ENCODE measurements at places on chromosomes 5 and 9. TPM values are rescaled to one million over a fixed set of nuclear protein-coding genes. Genes with fewer than 3 reads are reported as not detected.

GRCh38 chr5:124504081-124504916, 242.1 kb downstream of the ZNF608 start:
- DNase-seq, result no peak

- DNase-seq, result peak; percentile 42
Observed at GRCh38 chr9:133701321-133701980, 36.7 kb downstream of the SARDH start.

DNA sequence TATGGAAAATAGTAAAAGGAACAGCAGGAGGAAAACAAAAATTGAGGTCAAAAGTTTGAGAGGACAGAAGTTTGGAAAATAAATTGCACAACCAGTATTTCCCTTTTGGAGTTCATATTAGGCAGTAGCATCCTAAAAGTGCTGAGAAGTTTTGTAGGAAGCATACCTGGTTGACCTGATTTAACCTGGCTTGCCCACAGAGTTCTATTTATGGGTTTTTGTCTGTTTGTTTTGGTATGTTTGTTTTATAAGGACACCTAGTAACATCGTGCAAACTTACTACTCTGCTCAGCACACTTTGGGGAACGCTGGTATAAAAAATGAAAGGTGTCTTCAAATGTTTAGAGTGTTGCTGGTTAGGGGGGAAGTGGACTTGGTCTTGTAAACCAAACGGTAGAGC, 15.1 kb downstream of the ADRB2 start:
- DNase-seq, result no peak

DNA sequence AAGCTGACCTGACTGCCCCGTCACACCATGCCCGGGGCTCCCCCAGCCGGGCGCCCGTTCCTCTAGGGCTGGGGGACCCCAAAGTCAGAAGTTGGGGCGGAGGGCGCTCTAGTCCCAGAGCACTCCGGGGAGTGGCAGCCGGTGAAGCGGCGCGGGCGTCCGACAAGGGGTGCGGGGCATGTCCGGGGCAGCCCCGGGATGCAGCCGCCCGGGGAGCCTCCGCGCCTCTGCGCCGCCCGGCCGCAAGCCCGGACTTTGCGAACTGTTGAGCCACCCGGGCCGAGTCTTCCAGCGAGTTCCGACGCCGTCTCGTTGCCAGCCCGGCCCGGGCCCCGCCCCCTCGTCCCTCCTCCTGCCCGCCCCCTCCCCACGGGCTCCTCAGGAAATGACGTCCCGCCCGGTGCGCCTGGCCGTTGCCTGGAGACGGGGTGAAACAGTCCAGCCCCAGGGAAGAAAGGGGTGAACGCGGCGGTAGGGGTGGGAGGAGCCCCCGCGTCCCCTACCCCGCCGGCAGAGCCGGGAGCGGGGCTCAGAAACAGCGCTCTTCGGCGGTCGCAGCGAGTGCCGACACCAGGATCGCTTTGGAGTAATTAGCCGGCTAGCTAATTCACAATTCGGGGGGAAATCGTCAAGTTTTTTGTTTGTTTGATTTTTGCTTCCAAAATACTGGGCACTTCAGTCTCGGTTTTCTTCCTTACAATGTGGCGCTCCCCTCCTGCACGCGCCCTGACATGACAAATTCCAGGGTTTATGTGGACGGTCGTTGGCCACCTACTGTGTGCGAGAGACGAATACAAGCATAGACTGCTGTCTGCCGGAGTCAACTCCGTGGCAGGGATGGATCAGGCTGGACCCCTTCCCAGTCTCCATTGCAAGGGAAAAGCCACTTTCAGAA, at the start of gene WHRN:
Gene WHRN, minus strand, starts transcription at position 287 of the 895 bp plus-strand sequence. CDS start 672 bp downstream, outside the sequence.
- DNase-seq, result peak; percentile 71

DNA sequence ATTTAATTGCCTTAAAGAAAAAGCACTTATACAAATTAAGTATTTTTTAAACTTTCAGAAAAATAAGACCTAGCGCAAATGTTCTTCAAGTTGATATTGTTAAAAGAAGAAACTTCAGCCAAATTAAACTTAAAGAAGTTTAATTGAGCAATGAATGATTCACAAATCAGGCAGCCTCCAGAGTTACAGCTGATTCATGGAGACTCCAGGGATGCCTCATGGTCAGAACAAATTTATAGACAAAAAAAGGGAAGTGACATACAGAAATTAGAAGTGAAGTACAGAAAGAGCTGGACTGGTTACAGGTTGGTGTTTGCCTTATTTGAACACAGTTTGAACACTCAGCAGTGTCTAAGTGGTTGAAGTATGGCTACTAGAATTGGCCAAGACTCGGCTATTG, 60.3 kb downstream of the CDKN2A start:
- no peak for DNase-seq

GRCh38 chr9:88056876-88057275, 81.4 kb downstream of the SPATA31C2 start:
- no peak for DNase-seq

GRCh38 chr5:36152324-36153297, 700 bp downstream of the SKP2 start:
- DNase-seq, result peak; percentile 33

DNA sequence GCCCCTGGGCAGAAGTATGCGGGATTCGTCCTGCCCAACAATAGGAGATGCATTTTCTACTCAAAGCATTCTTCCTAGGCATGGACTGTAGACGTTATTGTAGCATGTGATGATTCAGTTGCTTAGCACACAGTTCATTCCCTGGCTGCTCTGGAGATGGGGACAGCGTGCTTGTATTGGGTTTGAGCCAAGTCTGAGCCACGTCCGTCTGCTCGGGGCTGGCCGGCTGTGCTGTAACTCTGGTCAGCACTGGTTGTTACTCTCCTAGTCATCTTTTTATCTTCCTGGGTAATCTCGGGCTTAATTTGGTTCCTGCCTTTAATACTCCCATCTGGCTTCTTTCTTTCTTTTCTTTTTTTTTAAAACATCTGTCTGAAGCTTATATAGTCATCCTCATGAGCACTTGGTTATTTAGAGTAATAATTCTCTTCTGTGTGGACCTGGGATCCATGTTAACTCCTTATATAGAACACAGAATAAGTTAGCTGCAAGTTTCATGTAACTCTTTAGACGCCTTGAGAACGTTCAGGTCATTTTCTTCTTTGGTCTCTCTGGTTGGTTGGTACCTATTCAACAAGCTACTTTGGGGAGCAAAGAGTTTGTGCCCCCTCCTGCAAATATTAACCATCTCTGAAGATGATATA, 118.8 kb upstream of the RPS23 start:
- DNase-seq, result peak; percentile 10

DNA sequence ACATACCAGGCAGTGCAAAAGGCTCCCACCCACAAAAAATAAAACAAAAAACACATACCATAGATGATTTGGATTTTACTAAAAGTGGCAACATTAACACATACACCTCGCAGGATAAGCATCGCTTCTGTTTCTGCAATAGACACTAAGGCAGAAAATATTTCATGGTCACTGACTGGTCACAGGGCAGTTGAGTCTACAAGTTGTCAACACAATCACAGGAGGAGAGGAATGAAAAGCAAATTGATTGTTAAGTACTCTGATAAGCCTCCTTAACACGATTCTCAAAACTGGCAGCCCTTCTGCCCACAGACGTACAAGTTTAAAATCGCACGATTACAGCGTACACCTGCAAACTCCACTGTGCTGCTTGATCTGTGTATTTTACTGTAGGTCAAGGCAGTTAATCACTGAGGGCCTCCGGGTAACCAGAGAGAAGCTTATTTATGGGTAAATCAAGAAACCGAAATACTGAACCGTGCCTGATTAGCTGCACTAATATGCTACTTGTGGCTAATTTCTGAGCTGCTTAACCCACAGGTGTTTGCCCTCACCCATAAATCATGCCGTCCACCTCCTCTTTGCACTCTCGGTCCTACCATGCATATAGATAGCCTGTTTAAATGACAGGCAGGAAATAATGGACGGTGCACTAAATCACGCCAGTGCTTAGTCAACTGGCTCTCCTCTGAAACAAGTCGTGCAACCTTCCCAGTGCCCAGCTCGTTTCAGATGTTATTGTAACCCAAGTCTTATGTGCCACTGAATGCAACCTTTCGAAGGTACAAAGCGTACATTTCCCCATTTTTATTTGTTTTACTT, 659.4 kb upstream of the ADAMTS16 start:
- no peak for DNase-seq

GRCh38 chr9:88258024-88258423, 119.7 kb upstream of the SPATA31C2 start:
- DNase-seq, result peak; percentile 10

DNA sequence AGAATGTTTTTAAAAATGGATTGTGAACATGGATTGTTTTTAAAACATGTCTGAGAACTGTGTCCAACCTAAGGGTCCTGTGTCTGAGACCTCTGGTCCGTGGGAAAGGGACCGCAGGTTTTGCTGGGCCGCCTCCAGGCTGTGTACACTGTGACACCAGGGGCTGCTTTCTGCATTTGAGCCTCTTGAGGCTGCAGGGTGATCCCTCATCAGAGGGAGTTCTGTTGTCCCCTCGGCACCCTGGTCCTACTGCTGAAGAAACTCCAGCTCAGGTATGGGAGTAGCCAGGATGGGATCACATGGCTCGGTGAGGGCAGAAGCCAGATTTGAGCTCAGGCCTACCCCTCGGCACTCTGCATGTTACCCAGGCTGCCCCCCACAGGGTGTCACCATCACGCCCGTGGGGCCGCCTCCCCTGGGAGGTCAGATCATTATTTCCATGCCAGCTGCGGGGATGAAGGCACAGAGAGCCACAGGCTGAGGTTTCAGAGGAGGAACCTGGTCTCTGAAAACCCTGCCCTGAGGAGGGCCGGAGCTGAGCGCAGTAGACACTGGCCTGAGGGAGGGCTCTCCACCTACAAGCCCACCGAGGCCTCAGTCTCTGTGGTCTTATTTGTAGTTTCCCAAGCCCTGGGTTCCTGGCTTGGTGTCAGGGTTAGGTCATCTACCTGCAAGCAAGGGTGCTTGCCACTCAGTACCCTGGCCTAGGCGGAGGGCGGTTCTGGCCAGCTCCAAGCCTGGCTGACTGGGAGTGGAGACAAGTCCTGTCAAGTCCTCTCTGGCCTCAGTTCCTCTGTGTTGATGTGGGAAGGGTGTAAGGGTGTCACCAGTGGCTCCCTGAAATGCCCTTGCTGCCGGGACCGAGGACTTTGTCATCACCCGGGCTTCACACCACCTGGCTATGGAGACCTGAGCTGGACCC, 2.8 kb downstream of the PRR7 start:
- DNase-seq, result no peak

DNA sequence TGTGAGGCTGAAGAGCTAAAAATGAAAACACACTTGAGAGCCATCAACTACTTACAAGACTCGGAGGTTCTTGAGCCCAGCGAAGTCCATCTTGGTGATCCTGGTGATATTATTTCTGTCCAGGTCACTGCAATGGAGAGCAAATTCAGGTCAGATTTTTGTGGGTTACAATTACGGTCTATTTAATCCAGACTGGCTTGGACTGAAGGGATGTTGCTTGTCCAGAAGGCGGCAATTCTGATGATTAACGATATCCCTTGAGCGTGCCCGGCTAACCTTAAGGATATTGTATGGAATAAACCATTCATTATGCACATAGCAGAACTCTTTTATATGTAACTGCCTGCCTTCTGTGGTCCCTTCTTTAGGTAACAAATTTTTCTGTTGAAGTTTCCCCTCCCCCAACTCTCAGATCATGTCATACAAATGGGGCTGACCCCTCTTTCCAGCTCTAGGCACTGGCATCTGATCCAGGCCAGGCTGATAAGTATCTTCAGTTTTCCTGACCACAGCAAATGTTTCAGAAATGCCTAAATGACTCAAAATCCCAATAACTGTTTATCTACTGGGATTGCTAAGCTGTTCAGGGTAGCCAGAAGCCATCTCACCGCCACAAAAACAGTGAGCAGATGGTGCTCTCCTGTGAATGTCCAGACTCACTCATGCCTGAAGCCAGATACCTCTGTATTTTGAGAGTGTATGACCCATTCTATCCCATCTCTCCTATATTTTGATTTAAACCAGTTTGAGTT, 49.4 kb downstream of the SLIT3 start:
- peak; percentile 83 for DNase-seq

GRCh38 chr5:113047234-113047633, 70.6 kb downstream of the DCP2 start:
- no peak for DNase-seq

DNA sequence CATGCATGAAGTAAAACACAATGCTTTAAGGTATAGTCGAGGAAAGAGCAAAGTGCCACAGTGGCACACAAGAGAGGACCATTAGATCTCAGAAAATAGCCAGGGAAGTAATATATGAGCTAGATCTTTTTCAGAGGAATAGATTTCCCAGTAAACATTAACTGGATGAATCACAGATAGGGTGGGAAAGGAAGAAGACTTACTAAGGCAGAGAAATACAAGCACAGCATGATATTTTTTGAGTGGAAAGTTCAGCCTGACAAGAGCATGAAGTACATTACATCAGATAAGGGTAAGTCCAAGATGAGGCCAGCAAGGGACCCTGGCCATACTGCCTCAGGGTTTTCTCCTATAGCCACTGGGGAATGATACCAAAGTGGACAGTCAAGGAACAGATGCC, 804.6 kb upstream of the DMAC1 start:
- DNase-seq, result no peak

DNA sequence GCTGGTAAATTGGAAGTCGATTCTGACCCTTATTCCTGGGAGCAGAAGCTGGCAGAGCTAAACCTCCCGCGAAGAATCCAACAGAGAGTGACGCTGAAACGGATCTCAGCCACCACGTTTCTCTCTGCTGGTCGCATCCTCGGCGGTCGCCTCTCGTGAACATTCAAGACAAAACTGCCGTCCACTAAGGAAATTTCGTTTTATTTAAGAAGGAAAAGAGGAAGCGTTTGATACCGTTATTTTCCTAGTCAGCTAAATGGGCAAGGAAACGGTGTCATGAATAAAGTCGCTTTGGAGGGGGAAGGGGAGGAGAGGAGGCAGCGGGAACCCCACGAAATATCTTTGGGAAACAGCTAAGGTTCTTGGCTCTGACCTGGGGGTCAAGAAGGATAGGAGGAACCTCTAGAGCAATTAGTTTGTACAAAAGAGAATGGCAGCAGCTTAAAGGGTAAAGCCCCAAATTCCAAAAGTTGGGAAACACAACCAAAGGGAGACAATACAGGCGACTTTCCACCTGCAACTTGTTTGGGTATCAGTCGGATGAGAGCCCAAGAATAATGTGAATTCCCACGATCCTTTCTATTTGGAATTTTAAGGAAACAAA, 1.9 kb downstream of the FOXB2 start:
- DNase-seq, result no peak

DNA sequence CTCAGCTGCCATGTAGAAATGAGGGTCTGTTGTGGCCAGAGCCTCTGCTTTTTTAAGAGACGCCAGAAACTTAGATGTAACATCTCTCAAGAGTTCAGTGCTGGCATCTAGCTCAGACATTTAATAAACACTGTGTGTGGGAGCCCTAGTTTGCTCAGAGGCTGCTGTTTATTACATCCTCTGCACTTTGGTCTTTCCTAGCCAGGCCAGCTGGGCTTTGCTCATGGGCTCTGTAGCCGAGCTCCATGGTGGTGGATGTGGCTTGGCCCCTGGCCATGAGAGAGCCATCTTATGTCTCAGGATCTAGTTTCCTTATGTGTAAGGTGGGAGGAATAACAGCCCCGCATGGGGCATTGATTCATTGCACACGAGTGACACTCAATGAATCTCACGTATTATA, 30.0 kb downstream of the ARHGEF37 start:
- no peak for DNase-seq

PCDHGA8 gene
- 20.9 TPM for total RNA-seq

CTXN3 gene
- 2.8 TPM for total RNA-seq

ELOVL7 gene
- total RNA-seq, result 9.2 TPM

PCDHA1 gene
- 7.5 TPM for total RNA-seq

AGXT2 gene
- not detected for total RNA-seq

Data from cerebellum (tissue), 4 donors.